ENCODE measurements at places on chromosomes 7 and 10. TPM values are rescaled to one million over a fixed set of nuclear protein-coding genes. Genes with fewer than 3 reads are reported as not detected.

Gene TAS2R41
- total RNA-seq = 0.29 TPM

Gene SHH
- total RNA-seq = not detected

Gene BMPR1A
- total RNA-seq = 11.7 TPM

Gene RNLS
- total RNA-seq = 1.2 TPM

Gene MICU1
- total RNA-seq = 28.7 TPM

Gene RADIL
- total RNA-seq = 0.37 TPM

- DNase-seq = no peak
Observed at GRCh38 chr10:25867321-25867720, 66.7 kb upstream of the MYO3A start.

GRCh38 chr7:24959735-24960485 is 20.1 kb downstream of the OSBPL3 start:
- DNase-seq = no peak

- DNase-seq = no peak
Observed at GRCh38 chr7:7169296-7169695, 13.0 kb upstream of the C1GALT1 start.

DNA sequence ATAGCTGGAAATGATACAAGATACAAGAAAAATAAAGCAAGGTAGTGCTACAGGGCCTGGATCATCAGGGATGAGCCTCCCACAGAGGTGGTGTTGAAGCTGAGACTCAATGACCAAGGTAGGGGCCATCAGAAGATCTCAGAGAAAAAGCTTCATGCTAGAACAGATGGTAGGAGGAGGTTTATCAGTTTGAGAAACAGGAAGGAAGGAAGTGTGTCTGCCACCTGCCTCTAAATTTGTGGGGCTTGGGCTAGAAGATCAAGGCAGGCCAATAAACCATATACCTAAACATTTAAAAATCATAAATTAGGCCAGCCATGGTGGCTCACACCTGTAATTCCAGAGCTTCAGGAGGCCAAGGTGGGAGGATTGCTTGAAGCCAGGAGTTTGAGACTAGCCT is 410.8 kb upstream of the PRKCQ start:
- DNase-seq = no peak

Data from activated CD4-positive, alpha-beta T cell treated with anti-CD3 and anti-CD28 coated beads, Interleukin-2, amount 10 ng/mL, durations not matched to agents 7 days and 5 days (primary cell).